PC-9 (cell line): ENCODE measurements at places on chromosomes 2 and 18. TPM values are rescaled to one million over a fixed set of nuclear protein-coding genes. Genes with fewer than 3 reads are reported as not detected.
A peak's percentile ranks its signal among the peaks of the same experiment; 100 is the strongest.

Gene KYNU
- 44.5 and 55.7 TPM in 2 replicates for total RNA-seq

Gene ESPNL
- total RNA-seq: 1.1 and 2.2 TPM in 2 replicates

GRCh38 chr2:102271844-102272243 is 39.5 kb upstream of the IL1RL1 start:
- H3K27me3 ChIP-seq: no peaks in the 10 kb centered on the region
- no peak overlapping the region for H3K27ac ChIP-seq
- no peak for DNase-seq
- H3K4me1 ChIP-seq: peaks cover 8% of the 10 kb centered on the region; the same call in 1 of the 2 replicates
- no peak overlapping the region for H3K4me3 ChIP-seq
- H3K36me3 ChIP-seq: no peaks in the 10 kb centered on the region

DNA sequence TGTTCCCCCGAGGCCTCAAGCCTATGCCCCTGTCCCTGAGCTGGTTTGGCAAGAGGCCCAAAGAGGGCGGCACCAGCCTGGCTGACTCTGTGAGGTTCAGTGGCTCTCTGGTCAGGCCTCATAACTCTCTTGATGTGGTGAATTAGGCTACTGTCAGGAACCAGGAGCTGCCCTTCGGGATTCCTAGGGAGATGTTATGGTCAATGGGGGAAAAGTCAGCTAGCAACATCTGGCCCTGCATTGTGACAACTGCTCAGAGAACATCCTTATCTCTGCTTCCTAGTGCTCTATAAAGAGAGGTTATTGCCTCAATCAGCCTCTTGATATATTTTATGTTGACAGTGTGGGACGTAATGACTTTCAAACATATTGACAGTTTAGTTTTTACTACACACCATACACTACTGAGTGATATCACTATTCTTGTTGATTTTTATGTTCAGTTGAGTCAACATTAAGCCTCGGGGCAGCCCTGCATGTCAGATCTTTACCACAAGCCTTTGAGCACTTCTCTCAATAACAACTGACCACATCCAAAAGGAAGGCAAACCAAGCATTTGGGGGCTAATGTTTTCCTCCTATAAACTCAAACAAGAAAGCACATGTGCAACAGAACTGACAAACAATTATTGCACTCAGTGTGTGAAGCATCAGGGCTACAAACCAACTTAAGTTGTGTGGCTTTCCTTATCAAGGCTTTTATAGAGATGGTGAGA is 448.3 kb upstream of the SLC14A2 start:
- H3K4me1 ChIP-seq: peaks cover 65% of the 10 kb centered on the region
- DNase-seq: peak; percentile 47
- H3K4me3 ChIP-seq: peak overlapping the region; percentile 24; the same call in 1 of the 2 replicates
- H3K36me3 ChIP-seq: no peaks in the 10 kb centered on the region

DNA sequence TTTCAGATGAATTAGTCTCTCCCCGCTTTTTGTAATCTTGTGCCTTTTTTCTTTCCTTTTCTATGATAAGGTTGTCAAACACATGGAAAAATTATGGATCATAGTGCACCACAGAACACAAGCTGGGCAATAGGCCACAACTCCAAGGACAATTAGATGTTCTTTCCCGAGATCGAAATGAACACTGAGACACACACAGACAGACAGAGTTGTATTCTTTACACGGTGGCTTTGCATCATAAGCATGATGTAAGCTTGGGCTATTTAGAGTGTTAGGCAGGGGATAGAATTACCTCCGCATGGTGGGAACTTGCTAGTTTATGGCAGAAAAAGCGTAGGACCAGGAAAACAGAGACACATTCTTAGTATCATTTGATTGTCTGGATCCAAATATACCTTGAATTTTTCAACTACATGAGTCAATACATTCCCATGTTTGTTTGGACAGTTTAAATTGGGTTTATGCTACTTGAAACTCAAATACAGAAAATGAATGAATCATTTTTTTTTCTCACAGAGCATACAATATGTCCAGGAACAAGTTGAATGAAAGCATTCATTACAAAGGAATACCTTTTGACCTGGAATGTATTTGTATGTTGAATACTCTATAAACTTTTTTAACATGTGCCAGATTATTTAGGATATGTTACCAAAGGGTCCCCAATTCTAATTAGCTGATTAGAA is 1611.5 kb upstream of the TMEFF2 start:
- H3K36me3 ChIP-seq: no peaks in the 10 kb centered on the region
- no peak overlapping the region for H3K4me3 ChIP-seq
- no peaks in the 10 kb centered on the region for H3K4me1 ChIP-seq
- no peak overlapping the region for H3K27ac ChIP-seq
- no peak for DNase-seq

DNA sequence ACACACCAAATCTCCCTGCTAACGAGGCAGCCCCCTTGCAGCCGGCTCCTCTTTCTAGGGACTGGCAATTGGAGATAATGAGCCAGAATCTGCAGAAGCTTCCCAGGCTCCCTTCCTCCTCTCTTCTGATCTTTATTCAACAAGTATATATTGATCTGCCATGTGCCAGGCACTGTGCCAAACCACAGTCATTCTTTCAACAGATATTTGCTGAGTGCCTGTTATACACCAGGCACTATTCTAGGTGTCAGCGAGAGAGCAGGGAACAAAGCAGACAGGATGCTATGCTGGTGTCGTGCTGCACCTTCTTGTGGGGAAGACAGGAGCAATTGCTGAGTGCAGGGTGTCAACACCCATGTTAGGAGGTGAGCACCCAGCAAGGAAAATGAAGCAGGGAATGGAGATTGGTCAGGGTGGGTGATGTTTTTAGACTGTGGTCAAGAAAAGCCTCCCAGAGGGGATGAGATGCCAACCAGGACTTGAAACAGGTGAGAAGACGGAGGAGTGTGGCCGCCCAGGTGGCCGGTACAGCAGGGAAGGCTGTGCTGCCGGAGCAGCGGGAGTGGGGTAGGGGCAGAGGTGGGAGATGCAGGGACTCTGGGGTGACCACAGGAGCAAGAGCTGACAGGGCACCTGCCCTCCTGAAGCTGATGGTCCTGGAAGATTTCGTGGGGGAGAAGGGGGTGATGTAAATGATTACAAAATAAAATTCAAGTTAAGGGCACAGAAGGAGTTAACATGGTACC is 307.6 kb upstream of the RAB12 start:
- H3K27ac ChIP-seq: no peak overlapping the region
- no peaks in the 10 kb centered on the region for H3K36me3 ChIP-seq
- no peak for DNase-seq

DNA sequence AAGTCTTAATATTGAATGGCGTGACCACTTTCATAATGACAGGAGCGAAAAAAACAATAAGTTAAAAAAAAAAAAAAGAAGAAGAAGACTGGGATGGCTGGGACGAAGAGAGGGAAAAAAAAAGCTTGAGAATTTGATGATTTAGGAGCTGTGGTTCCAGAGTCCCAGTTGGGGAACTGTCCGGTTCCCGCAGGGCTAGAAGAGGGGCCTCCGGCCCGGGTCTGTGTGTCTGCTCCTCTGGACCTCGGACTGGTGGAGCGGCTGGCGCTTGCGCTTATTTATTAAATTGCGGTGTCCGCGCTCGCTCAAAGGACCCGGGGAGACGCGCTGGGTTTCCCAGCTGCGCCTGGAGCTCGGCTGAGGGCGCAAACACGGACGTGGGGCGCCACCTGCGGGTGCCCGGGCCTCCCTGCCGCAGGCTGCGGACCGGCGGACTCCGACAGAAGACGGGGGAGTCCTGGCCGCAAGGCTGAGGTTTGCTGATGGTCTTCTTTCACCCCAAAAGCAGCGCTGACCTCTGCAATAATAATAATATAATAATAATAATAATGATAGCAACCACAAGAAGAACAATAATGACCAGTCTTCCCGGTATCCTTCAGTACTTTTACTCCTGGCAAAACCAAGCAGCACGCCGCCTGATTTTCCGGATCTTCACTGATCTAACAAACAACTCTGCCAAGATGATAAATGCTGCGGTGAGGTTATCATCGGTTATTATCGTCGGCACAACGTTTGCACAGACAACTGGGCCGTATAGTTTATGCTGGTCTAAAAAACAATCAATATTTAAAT is at the start of gene CBLN2:
Gene CBLN2 (minus strand): TSS at position 251 of the 795 bp plus-strand sequence. CDS start 2,182 bp downstream, outside the sequence.
- no peak within 1 kb of the TSS for H3K4me3 ChIP-seq
- H3K36me3 ChIP-seq: no peaks in the 10 kb centered on the region
- peak; percentile 64 for DNase-seq
- no peaks in the 10 kb centered on the region for H3K27me3 ChIP-seq
- H3K27ac ChIP-seq: no peak within 1 kb of the TSS

- H3K4me3 ChIP-seq: peak overlapping the region; percentile 69; the same call in 1 of the 2 replicates
- H3K27ac ChIP-seq: no peak overlapping the region
- H3K4me1 ChIP-seq: peaks cover 24% of the 10 kb centered on the region
These were observed 1.2 kb downstream of the ONECUT2 start for GRCh38 chr18:57436191-57436964.
